H1 (cell line): ENCODE measurements at places on chromosomes 16 and 17.
A peak's percentile ranks its signal among the peaks of the same experiment; 100 is the strongest.

DNA sequence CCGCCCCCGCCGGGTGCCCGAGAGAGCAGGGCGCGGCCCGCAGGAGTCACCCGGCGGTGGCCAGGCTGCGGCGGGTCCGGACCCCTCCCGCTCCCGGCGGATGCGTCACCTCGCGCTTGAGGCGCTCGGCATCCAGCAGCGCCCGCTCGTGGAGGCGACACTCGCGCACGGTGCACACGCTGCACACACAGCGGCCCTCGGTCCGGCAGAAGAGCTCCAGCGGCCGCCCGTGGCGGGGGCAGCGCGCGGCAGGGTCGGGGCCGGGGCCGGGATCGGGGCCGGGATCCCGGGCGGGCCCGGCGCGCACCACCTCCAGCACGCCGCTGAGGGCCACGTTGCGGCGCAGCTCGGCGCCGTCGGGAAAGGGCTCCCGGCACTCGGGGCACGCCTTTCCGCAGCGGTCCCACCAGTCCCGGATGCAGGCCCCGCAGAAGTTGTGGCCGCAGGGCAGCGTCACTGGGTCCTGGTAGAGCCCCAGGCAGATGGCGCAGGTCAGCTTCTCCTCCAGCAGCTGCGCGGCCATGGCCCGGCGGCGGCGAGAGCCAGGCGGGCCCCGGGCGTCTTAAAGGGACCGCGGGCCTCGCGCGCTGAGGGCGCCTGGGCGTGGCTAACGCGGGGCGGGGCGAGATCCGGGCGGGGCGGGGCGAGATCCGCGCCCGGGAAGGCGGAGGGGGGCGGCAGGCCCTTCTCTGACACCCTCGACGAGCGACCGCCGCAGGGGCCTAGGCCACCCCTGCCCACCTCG, at the start of gene TRIM65:
TSS of gene TRIM65 (minus strand) at position 537 of the 745 bp plus-strand sequence. CDS start at position 523, 14 bp downstream.
- DNase-seq, result peak; percentile 92

- peak; percentile 95 for DNase-seq
These were observed 3.6 kb downstream of the OSGIN1 start for GRCh38 chr16:83956336-83957289.

GRCh38 chr16:13896543-13897182, 23.3 kb upstream of the ERCC4 start:
- DNase-seq, result no peak

- no peak for DNase-seq
These were observed 87.3 kb upstream of the NACA2 start for GRCh38 chr17:61678339-61678738.

DNA sequence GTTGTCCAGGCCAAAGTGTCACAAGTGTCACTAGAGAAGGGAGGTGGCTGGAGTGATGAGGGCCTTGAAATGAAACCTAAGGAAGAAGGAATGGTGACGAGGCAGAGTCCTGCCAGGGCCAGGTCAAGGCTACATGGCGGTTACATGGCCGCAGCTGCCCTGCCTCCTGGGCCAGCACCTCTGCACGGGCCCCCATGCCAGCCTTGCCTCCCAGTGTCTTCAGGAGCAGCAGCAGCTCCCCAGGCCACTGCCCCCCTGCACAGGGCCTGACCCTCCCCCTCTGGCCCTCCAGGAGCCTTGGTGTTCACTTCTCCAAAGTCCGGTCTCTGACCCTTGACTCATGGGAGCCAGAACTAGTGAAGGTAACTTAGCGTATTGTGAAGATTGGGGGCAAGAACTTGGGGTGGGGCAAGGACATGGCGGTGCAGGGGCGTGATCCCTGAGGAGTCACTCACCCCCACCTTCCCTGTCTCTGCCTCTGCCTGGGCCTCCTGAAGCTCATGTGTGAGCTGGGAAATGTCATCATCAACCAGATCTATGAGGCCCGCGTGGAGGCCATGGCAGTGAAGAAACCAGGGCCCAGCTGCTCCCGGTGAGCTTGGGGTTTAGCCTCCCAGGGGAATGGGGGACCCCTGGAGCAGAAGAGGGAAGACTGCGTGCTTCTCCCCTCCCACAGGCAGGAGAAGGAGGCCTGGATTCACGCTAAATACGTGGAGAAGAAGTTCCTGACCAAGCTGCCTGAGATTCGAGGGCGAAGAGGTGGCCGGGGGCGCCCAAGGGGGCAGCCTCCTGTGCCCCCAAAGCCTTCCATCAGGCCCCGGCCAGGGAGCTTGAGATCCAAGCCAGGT, 4.1 kb upstream of the KCTD11 start:
- DNase-seq, result no peak

DNA sequence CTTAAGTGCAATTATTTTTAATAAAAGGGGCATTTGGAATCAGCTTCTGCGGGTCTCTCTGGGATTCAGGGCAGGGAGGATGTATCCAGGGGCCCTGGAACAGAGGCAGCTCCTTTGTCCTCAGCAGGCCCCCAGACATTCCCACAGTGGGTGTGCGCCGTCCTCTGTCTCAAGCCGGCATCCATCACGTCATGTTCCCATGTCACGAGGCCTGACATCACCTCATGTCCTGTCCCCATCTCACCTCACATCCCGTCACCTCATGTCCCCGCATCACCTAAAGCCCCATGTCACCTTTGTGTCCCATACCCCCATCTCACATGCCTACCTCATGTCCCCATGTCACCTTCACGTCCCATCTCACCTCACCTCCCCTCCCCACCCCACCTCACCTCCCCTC, 18.5 kb downstream of the GAA start:
- DNase-seq, result no peak

- no peak for DNase-seq
These were observed 8.9 kb downstream of the CBX4 start for GRCh38 chr17:79830303-79830702.

DNA sequence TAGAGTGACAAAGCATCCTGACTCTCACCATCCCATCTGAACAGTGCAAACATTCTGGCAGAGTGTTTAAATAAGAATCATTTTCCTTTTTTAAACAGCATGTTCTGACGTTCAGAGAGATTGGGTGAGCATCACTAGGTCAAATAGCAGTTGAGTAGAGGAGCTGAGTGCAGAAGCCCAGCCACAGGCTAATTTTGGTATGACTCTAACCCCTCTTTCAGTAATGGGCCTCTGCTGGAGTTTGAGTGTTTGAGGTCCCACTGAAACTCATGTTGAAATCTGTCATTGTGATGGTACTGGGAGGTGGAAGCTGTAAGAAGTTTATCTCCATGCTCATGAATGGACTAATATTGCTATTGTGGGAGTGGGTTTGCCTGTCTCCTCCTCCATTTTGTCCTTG, 194.4 kb downstream of the SALL1 start:
- DNase-seq, result no peak

DNA sequence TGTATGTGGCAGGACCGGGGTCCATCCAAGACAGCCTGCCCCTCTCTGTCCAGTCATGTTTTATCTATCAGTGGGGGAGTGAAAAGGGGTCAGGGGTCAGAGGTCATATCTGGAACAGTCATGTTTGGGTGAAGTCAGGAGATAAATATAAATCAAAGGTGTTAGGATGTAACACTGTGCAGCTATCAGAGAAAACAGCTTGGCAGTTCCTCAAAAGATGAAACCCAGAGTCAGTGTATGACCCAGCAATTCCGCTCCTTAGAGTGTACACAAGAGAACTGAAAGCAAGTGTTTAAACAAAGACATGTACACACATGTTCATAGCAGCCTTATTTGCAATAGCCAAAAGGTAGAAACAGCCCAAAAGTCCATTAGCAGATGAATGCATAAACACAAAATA, 361.3 kb downstream of the FOXL1 start:
- no peak for DNase-seq

GRCh38 chr16:58832386-58832895, 98.3 kb upstream of the GOT2 start:
- DNase-seq, result no peak

DNA sequence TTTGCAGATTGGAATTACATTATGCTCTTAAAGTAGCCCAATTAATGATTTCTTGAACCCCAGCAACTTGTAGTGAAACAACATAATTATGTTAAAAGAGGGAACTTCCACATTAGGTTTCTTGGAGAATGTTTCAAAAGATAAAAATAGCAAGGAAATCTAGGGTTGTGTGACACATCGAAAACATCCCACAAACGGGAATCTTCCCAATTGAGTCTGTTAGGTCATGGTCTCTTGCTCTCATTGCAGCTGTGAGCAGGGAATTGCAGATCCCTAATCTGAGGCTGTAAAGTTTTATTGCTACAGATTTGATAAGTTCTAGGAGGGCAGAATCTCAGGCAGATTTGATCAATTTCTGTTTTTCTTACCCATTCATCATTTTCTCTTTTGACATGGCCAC, 6.7 kb upstream of the LPO start:
- no peak for DNase-seq

GRCh38 chr17:67676305-67676704, 41.4 kb upstream of the NOL11 start:
- no peak for DNase-seq

- DNase-seq, result no peak
These were observed 34.8 kb downstream of the RPGRIP1L start for GRCh38 chr16:53668869-53669268.

GRCh38 chr16:22192261-22193062, 13.6 kb upstream of the EEF2K start:
- DNase-seq, result no peak
